ENCODE measurements at places on chromosomes 5 and 9.

DNA sequence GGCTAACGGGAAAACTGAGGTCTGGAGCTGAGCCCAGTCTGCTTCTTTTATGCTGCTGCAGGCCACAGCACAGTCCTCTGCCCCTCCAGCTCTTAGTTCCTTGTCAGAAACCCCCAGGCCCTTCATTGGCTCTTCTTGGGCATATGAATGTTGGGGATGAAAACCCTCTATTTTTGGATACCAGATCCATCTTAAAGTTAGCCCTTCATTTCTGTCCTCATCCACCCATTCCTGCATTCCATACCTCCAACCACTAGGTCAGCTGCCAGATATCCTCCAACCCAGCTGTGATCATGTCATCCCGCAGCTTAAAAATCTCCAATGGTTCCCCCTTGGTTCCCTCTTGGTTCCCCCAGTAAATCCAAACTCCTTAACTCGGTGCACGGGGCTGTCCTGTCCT, 1.8 kb upstream of the SLC25A51 start:
- no peak for DNase-seq

DNA sequence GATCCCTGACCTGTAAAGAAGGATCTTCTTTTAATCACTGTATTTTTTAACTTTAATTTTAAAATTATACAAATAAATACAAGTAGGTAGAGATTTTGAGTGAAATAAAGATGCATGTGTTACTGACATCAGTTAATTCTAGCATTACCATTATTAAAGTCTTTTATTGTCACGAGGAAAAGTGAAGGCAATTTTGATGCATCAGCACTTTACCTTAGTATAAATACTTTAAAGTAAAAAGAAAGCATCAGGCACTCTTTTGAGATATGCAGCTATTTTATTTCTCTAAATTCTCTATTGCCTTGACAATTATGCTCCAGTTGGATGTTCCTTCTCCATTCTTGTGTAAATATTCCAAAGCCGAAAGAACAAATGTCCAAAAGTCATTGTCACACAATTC, 4.6 kb downstream of the HTR1A start:
- DNase-seq: no peak

- DNase-seq: no peak
Measured at GRCh38 chr5:154273028-154273617, 82.6 kb downstream of the GALNT10 start.

- no peak for DNase-seq
Measured at GRCh38 chr9:127143920-127144465, 21.6 kb upstream of the ANGPTL2 start.

DNA sequence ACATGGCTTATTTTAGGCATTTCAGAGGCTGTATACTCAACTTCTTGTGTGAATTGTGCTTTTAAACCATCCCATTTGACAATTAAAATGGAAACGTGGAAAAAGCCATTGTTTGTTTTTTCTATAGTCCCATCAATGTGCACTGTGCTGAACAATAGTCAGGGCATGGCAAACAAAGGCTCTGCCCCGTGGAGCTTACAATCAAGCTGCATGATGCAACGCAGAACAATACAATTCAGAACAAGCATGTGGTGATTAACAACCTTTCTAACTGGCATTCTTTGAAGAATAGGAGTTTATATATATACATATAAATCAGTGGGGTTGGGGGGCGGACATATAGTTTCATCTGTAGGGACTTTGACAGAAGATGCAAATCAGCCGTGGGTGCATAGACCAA, 2125.4 kb upstream of the WWC1 start:
- DNase-seq: no peak

GRCh38 chr5:82111191-82111590, 139.4 kb downstream of the ATG10 start:
- no peak for DNase-seq

DNA sequence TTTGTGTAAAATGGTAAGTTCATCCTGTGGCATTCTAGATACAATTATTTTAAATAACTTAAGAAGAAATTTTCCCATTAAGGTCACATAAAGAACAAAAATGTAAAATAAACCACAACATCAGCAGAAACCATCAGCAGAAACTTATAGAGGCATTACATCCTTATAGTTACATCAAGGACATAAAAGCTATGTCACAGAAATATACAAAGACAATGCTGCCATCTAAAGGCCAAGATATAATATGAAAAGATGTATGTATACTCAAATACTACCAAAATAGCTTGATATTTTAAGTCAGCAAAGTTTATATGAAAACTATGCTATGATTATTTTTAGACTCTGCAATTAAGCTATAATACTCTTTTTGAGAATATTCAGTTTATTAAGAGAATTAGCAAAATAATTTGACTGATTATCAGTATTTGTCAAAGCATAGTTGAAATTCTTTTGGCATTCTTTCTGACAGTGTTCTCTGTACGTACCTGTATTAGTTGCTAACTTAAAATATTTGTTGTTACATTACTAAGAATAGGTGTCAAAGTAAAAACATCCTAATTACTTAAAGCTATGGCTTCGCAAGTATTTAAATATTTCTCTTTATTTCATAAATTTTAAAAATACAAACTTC, 36.2 kb downstream of the FBXL17 start:
- DNase-seq: no peak

- no peak for DNase-seq
Measured at GRCh38 chr9:93473411-93473810, 20.0 kb upstream of the FAM120AOS start.

DNA sequence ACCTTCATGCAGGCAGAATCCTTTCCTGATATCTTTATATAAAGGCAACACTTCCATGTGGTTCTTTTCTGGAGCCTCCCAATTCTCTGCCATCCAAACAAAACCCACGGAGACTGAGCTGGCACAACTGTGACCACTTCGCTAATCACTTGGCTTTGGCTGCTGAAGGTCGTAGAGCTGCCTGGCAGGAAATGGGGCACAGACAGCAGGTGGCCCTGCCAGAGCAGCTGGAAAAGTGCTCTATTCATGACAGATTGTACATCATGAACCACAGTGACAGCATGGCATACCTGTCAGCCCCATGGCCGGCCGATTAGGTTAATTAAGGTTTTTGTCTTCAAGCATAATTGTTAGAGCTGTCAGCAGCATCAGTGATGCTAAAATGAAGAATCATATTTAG, 141.9 kb upstream of the ANKRD55 start:
- no peak for DNase-seq

- no peak for DNase-seq
Measured at GRCh38 chr9:31736581-31737179, 647.8 kb upstream of the ACO1 start.

- DNase-seq: no peak
Measured at GRCh38 chr5:107630184-107630583, 40.6 kb downstream of the EFNA5 start.

DNA sequence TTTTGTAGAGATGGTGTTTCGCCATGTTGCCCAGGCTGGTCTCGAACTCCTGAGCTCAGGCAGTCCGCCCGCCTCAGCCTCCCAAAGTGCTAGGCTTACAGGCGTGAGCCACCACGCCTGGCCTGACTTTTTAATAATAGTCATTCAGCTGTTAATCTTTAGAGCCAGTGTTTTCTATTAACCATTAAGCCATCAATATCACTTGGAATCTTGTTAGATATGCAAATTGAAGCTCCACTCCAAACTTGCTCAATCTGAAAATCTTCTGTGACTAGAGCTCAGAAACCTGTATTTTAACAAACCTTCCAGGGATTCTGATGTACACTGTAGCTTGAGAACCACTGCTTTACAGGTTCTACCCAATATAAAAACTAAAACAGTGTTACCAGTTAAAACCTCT, 113.5 kb downstream of the CDC42SE2 start:
- no peak for DNase-seq

GRCh38 chr5:76385540-76385939, 17.5 kb upstream of the IQGAP2 start:
- DNase-seq: no peak

- no peak for DNase-seq
Measured at GRCh38 chr9:121674952-121675351, 23.5 kb downstream of the DAB2IP start.

DNA sequence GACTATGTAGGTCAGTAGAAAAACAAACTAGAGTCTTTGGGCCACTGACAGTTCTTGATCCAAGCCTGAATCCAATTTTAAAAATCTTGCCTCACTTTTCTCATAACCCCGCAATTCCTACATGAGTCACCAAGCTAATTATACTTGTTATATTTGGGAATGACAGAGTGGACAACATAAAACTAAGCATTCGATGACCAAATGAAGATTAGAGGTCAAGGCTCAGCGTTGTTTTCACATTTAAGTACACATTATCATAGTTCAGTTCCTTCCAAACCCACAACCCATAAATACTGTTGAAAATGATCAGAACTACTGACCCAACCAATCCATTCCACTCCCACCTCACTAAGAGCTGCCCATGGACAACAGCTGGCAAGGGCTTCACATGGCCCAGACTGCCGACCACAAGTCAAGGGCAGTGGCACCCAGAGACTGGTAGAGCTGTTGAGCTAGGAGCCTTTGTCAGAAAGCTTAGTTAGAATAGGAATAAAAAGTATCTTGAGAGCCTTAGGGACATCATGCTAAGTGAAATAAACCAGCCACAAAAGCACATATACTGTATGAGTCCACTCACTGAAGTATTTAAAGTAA, 64.2 kb downstream of the MYO10 start:
- DNase-seq: no peak

DNA sequence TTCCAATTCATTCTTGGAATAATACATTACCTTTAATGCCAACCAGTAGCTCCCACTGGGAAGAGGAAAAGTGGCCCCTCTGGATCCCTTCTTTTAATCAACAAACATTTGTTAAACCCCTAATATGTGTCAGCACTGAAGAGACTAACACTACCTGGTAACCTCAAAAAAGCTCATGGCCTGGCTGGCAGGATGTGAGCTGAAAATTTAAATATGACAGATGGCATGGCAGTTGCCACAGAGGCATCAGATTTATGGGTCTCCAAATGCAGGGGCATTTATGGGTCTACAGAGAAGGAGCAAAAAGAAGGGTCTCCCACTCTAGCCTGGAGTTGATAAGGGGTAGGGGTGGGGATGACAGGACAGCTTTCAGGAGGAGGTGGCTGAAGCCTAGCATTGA, 12.5 kb downstream of the DNAH5 start:
- no peak for DNase-seq

- DNase-seq: no peak
Measured at GRCh38 chr9:130137641-130138081, 34.5 kb upstream of the NCS1 start.

- DNase-seq: no peak
Measured at GRCh38 chr5:175124251-175124813, 319.6 kb downstream of the DRD1 start.

DNA sequence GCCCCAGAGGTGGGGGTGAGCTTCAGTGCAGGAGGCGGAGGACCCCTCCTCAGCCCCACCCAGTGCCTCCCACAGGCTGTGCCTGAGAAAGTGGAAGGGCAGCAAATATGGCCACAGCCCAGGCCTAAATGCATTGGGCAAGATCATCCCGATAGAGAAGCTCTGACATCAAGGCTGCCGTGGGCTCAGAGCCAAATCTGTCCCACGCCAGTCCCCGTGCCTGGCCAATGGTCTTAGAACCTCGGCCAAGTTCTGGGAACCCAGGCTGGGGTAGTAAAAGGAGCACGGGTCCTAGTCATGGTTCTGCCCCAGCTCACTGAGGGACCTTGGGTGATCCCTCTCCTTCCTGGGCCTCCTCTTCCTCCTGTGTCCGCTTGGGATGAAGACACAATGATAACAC, 27.7 kb upstream of the TNIP1 start:
- DNase-seq: no peak

DNA sequence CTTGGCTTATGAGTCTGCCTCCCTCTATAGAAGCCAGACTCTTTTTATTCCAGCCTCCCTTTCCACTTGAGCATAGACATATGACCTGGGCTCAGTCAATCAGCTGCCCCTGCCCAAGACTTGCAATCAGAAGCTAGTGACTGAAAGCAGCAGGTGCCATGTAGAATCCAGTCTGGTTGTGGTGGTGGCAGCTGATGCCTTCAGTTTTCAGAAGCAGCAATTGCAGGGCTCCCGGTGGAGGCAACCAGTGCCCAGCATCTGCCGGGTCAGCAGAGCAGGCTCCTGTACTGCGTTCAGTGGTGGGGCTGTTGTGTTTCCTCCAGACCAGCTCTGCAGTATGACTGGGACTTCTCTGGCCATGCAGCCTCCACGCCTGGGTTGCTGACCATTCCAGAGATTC, 53.9 kb upstream of the PALM2AKAP2 start:
- DNase-seq: no peak

DNA sequence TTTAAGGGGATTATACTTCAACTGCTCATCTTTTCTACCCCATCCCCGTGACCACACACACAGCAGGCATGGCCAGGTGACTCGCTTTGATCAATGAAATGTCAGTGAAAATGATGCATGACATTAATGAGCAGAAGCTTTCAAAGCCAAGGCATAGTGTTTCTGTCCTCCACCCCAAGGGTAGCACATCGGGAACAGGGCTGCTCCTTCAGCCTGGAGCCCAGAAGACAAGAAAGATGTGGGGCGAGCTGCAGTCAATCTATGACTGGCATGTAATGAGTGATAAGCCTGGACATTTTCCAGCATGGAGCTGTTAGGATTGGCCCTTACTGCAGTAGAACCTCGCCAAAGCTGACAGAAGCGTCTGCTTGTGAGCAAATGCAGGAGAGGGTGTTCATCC, 122.6 kb upstream of the IRX2 start:
- no peak for DNase-seq

DNA sequence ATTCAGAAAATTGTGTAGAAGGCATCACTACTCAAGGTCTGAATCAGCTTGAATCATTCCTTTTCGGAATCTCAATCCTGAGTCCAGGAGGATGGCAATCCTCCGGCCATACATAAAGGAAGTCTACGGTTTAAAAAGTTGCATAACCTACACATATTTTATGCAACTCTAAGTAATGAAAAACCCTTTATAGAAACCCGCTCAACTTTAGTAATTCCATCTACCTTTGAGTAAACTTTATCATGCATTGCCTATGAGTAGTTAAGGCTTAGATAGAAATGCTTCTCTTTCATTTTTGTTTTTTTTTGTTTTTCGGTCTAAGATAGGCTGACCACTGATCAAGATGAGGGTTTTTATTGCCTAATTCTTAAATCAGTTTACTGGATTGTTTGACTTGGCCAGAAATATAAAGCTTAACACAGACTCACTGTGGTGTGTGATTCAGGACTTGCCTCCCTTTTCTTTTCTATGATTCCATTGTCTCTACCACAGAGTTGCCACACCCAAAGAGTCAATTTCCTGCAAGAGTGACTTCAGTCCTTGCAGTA, 85.0 kb downstream of the LURAP1L start:
- DNase-seq: no peak

DNA sequence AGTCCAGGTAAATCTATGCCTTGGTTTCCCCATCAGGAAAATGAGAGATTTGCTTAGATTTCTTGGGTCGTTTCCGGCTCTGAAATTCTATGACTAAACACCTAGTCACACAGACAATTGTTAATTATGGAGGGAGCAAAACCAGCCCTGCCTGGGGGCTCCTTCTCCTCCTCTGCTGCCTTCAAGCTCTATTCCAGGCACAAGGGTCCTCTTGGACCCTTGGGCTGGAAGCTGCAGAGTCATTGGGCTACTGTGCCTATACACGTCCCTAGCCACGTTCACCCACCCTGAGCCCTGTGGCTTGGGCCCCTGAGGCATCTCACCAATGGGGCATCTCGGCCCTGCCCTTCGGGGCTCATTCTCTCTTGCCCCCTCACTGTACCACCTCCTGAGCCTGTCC, 73.8 kb upstream of the TBC1D2 start:
- DNase-seq: no peak

GRCh38 chr9:99592834-99593574, 228.7 kb upstream of the NR4A3 start:
- DNase-seq: no peak

- DNase-seq: no peak
Measured at GRCh38 chr5:80713631-80714030, 58.8 kb upstream of the DHFR start.

Data from NCI-H2107 (cell line).